ENCODE measurements at places on chromosomes 2 and 18.

DNA sequence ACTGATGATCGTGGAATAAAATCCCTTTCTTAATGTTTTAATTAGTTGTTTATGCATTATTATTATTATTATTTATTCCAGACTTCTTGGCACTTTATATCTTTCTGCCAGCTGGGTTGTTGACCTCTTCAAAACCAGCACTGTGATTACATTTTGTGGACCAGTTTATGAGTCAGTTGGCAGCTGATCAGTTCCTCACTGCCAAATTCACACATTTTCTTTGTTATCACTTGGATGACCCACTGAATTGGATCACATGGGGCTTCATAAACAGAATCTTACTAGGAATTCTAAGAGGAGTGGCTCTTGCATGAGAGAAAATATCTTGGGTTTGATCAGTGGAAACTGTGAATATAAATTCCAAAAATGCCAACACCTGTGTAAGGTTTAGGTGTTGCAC lies 321.8 kb upstream of the SPRED2 start:
- DNase-seq, result peak; percentile 33

DNA sequence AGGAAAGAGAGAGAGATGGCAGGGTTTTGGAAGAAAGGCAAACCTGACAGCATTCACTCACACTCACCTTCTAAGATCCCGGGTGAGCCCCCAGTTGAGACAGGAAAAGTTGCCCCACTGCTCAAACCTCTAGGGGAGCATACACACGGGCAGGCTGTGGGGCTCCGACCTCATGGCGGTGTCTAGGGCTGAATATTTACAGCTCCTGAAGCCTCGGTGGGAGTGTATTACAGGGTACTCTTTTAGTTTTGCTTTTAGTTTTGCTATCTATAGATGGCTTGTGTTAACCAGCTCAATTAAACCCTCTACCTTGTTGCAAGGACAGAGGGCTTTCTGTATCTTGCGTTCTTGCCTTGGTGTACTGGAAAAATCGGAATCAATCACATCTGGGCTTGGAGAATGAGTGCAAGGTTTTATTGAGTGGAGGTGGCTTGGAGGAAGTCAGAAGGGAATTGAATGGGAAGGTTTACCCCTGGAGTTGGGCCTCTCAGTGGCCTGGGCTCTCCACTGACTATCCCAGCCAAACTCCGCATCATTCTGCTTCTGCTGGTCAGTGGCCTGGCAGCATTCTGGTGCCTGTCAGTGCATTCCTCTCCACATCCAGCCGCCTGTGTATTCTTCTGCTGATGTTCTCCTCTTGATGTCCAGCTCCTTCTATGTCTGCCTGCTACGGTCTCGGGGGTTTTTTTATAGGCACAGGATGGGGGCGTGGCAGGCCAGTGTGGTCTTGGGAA lies 10.1 kb upstream of the IFIH1 start:
- no peak for DNase-seq

DNA sequence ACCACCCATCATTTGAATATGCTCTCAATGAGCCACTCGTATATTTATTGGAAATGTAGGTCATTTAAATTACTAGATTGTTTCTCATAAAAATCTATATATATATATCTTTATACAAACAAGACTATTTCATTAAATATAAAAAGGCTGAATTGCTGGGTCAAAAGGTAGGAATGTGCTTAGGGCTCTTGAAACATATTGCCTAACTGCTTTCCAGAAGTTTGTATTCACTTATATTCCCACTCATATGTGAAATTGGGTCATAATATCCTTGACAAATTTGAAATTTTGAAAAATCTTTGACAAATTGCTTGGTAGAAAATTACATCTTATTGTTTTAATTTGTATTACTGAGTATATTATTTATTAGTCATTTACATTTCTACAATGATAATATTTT lies 999.8 kb upstream of the CDH2 start:
- no peak for DNase-seq

GRCh38 chr18:50751490-50751889 lies 68.3 kb downstream of the MRO start:
- no peak for DNase-seq

GRCh38 chr2:145050134-145050533 lies 530.2 kb upstream of the ZEB2 start:
- DNase-seq, result no peak
